ENCODE measurements at places on chromosomes 12 and 14. TPM values are rescaled to one million over a fixed set of nuclear protein-coding genes. Genes with fewer than 3 reads are reported as not detected.

The TSHR gene
- not detected for total RNA-seq

The PXN gene
- 13.6 TPM for total RNA-seq

The CCNK gene
- total RNA-seq = 16.5 TPM

The CARMIL3 gene
- total RNA-seq = 0.27 TPM

The SERPINA1 gene
- total RNA-seq = 3,266 TPM

The THTPA gene
- total RNA-seq = 7.4 TPM

The DPPA3 gene
- total RNA-seq = not detected

The TESPA1 gene
- not detected for total RNA-seq

The KRT6A gene
- total RNA-seq = not detected

The C12orf50 gene
- total RNA-seq = not detected

The OR9K2 gene
- not detected for total RNA-seq

The RACGAP1 gene
- total RNA-seq = 57.9 TPM

The RNF212B gene
- not detected for total RNA-seq

The SIX1 gene
- total RNA-seq = 6.5 TPM

The CD163L1 gene
- 6.8 TPM for total RNA-seq

GRCh38 chr12:104473374-104473983 is 16.7 kb downstream of the CHST11 start:
- no peaks in the 10 kb centered on the region for H3K27me3 ChIP-seq
- no peak for DNase-seq
- H3K4me3 ChIP-seq = no peak overlapping the region
- no peaks in the 10 kb centered on the region for H3K36me3 ChIP-seq
- no peaks in the 10 kb centered on the region for H3K4me1 ChIP-seq

DNA sequence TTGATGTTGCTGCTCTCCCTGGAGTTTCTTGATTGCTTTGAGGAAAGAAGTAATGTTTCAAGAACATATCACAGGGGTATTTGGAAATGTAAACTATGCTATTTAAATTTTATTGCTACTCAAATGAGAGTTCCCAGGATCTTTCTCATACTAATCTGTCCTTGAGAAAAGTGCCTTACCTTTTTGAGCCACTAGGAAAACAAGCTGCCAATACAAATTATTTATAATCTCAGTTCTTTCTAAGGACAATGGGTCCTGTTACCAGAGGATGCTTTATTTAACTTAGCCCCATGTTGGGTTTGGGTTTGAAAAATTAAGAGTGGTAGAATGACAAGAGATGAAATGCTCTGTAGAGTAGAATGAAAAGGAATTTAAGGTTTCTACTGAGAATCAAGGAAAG is 258.2 kb upstream of the PRKD1 start:
- H3K4me1 ChIP-seq = no peaks in the 10 kb centered on the region
- no peak overlapping the region for H3K4me3 ChIP-seq
- no peaks in the 10 kb centered on the region for H3K36me3 ChIP-seq
- H3K27ac ChIP-seq = no peak overlapping the region
- no peaks in the 10 kb centered on the region for H3K27me3 ChIP-seq

- H3K36me3 ChIP-seq = no peaks in the 10 kb centered on the region
- no peak for DNase-seq
- no peak overlapping the region for H3K27ac ChIP-seq
- no peak overlapping the region for H3K4me3 ChIP-seq
- H3K4me1 ChIP-seq = no peaks in the 10 kb centered on the region
- no peaks in the 10 kb centered on the region for H3K27me3 ChIP-seq
These were observed 14.4 kb upstream of the TUNAR start for GRCh38 chr14:95862243-95862642.

DNA sequence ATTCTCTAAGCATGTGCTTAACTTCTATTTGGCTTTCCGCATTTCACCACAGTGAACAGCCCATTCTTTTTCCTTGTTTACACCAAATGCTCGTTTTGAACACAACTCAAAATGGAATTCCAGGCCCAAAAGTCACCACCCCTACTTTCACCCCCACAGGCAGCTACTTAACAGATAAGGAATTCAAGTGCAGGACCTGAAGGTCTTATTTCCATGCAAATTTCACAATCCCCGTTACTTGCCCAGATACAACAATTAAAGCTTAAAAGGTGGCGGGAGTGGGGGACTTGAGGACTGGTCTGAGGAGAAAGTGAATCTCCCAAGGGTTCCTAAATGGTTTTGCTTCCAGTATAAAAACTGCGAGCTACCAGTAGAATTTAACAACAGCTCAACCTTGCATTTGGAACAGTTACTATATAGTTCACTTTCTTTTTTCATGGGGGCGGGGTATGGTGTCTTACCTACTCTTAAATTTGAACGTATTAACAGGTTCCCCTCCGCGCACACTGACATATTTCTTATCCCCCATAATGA is 3.7 kb downstream of the USP44 start:
- DNase-seq = no peak
- no peaks in the 10 kb centered on the region for H3K4me1 ChIP-seq
- H3K4me3 ChIP-seq = no peak overlapping the region
- H3K27ac ChIP-seq = no peak overlapping the region
- H3K36me3 ChIP-seq = no peaks in the 10 kb centered on the region

DNA sequence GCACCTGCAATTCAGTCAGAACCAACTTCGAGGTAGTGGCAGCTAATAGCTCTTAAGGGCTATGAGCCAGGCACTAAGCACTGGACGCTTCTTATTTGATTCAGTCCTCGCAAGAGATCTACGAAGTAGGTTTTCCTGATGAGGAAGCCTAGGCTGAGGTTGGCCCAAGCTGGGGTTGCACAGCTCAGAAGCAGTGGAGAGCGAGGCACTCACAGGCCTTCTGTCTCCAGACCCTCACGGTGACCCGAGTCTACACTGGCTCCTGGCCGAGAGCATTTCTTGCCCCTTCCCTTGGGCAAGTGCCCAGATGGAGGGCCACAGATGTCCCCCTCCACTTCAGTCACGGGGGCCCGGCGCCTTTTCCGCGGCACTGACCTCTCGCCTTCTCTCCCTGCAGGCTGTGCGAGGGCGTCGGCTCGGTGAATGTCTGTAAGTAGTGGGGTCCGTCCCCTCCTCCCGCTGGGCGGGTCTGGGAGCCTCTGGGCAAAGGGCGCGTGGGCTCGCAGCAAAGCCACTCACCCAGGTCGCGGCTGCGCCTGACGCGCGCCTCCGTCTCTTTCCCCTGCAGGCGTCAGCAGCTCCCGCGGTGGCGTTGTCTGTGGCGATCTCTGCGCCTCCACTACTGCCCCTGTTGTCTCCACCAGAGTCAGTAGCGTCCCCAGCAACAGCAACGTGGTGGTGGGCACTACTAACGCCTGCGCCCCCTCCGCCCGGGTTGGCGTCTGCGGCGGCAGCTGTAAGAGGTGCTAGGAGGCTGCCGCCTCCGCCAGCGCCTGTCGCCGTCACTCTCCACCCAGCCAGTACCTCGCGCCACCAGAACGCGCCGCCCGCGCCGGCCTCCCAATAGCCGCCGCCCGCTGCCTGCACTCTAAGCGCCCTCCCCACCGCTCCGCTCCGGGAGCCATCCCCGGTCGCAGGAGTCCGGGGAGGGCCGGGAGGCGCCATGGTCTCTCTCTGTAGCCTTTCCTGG is 13.1 kb downstream of the KRT83 start:
- H3K4me1 ChIP-seq = peaks cover 21% of the 10 kb centered on the region
- no peak overlapping the region for H3K27ac ChIP-seq
- no peaks in the 10 kb centered on the region for H3K36me3 ChIP-seq

- H3K36me3 ChIP-seq = no peaks in the 10 kb centered on the region
- no peak overlapping the region for H3K4me3 ChIP-seq
- no peak overlapping the region for H3K27ac ChIP-seq
- H3K4me1 ChIP-seq = no peaks in the 10 kb centered on the region
- no peaks in the 10 kb centered on the region for H3K27me3 ChIP-seq
- DNase-seq = no peak
These were observed 546.7 kb upstream of the SEL1L start for GRCh38 chr14:82080370-82080769.

DNA sequence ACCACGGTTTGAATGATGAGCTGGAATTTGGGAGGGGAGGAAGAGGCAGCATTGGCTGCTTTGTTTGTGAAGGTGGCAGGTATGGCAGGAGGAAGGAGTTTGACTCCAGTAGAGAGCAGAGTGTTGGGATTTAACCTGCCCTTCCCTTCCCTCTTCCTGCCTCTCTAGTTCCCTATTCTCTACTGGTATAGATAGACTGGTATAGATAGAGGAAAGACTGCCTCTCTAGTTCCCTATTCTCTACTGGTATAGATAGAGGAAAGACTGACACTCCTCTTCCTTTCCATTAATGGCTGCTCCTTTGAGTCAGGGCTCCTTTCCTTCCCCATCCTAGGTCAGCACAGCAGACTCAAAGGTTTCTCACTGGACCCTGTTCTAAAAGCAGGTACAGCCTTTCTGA is 8.4 kb upstream of the SYCP3 start:
- H3K27me3 ChIP-seq = no peaks in the 10 kb centered on the region
- H3K36me3 ChIP-seq = peaks cover 14% of the 10 kb centered on the region
- peaks cover 5% of the 10 kb centered on the region for H3K4me1 ChIP-seq
- no peak for DNase-seq
- no peak overlapping the region for H3K4me3 ChIP-seq

GRCh38 chr14:93368996-93369712 is 22.2 kb downstream of the COX8C start:
- H3K27me3 ChIP-seq = peaks cover 3% of the 10 kb centered on the region
- DNase-seq = no peak
- H3K36me3 ChIP-seq = no peaks in the 10 kb centered on the region

- no peaks in the 10 kb centered on the region for H3K36me3 ChIP-seq
- H3K27ac ChIP-seq = no peak overlapping the region
- no peak overlapping the region for H3K4me3 ChIP-seq
- no peaks in the 10 kb centered on the region for H3K27me3 ChIP-seq
- DNase-seq = no peak
These were observed 32.6 kb downstream of the ARMH4 start for GRCh38 chr14:58119381-58119780.

GRCh38 chr12:56411781-56412639 is 37.2 kb downstream of the TIMELESS start:
- peaks cover 13% of the 10 kb centered on the region for H3K4me1 ChIP-seq
- no peak overlapping the region for H3K4me3 ChIP-seq
- no peak for DNase-seq
- no peak overlapping the region for H3K27ac ChIP-seq
- peaks cover under 1% of the 10 kb centered on the region for H3K36me3 ChIP-seq

GRCh38 chr12:56129942-56130495 is 2.0 kb downstream of the ESYT1 start:
- H3K36me3 ChIP-seq = peaks cover 17% of the 10 kb centered on the region
- H3K27me3 ChIP-seq = no peaks in the 10 kb centered on the region
- peaks cover 43% of the 10 kb centered on the region for H3K4me1 ChIP-seq
- no peak overlapping the region for H3K4me3 ChIP-seq

GRCh38 chr12:105109465-105110212 is 2.1 kb downstream of the WASHC4 start:
- peaks cover 40% of the 10 kb centered on the region for H3K4me1 ChIP-seq
- peak overlapping the region; percentile 97 for H3K4me3 ChIP-seq
- DNase-seq = no peak
- H3K27ac ChIP-seq = no peak overlapping the region

- peaks cover 5% of the 10 kb centered on the region for H3K27me3 ChIP-seq
- no peak overlapping the region for H3K27ac ChIP-seq
- H3K4me3 ChIP-seq = no peak overlapping the region
- H3K36me3 ChIP-seq = no peaks in the 10 kb centered on the region
- DNase-seq = no peak
- no peaks in the 10 kb centered on the region for H3K4me1 ChIP-seq
These were observed 123.2 kb downstream of the GXYLT1 start for GRCh38 chr12:42021469-42021868.

GRCh38 chr12:116887897-116888296 is 6.7 kb upstream of the HRK start:
- peaks cover under 1% of the 10 kb centered on the region for H3K27me3 ChIP-seq
- no peak overlapping the region for H3K4me3 ChIP-seq
- no peak for DNase-seq
- H3K4me1 ChIP-seq = peaks cover 10% of the 10 kb centered on the region
- no peaks in the 10 kb centered on the region for H3K36me3 ChIP-seq

DNA sequence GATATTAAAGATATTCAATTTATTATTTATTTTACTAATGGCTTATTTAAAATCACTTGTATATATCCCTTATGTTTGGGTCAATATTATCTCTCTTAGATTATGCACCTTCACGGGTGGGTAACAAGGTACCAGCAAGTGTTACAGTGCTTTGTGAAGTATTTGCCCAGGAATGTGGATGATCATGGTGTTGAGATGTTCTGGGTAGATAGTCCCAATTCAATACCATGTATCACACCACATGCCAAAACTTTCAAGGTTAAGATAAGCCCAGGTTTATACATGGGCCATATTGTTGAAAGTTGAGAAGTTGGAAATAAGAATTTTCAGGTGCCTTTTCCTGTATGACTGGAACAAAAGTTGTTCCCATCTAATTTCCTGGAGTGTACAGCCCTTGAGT is 131.3 kb upstream of the RASSF8 start:
- H3K4me1 ChIP-seq = no peaks in the 10 kb centered on the region
- no peak for DNase-seq
- H3K27me3 ChIP-seq = 0 out of 3 replicates have a peak, but pooled peaks cover 3% of the 10 kb centered on the region
- no peaks in the 10 kb centered on the region for H3K36me3 ChIP-seq

DNA sequence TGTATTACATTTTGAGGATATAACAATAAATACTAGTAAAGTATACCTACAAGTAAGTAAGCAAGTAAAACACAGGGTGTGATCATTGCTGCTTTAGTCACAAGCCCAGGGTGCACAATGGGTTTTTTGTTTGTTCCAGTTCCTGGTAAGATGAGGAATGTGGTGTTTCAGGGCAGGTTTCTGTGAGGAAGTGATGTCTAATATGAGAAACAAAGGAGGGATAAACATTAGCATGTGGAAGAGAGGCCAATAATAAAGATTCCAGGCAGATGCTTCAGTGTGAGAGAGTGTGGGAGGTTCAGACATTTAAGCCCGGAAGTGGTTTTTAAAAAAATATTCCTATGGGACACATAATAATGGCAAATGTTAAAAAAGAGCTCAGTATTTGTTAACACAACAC is 808.1 kb upstream of the USP15 start:
- no peaks in the 10 kb centered on the region for H3K4me1 ChIP-seq
- H3K27ac ChIP-seq = no peak overlapping the region
- no peaks in the 10 kb centered on the region for H3K36me3 ChIP-seq
- DNase-seq = no peak

DNA sequence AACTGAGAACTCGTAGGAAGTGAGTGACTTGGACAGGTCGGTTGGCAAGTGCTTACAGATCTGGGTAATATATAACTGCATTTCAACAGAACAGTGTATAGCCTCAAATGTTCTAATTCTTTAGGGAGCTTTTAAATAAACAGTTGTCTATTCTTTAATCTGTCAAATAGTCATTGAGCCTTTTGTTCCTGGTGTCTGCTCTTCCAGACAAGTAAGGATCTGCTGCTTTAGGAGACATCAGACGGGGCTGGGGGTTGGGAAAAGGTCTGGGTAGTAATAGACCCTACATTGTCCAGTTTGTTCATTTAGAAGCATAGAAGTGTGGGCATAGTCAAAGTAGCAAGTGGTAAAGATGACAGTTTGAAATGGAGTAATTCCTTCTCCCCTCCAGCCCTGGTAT is 2.0 kb downstream of the PTPN11 start:
- no peaks in the 10 kb centered on the region for H3K27me3 ChIP-seq
- no peaks in the 10 kb centered on the region for H3K36me3 ChIP-seq
- H3K4me1 ChIP-seq = peaks cover 54% of the 10 kb centered on the region
- H3K4me3 ChIP-seq = no peak overlapping the region

- peak overlapping the region; percentile 78 for H3K27ac ChIP-seq
- no peaks in the 10 kb centered on the region for H3K27me3 ChIP-seq
- H3K36me3 ChIP-seq = no peaks in the 10 kb centered on the region
These were observed 141.6 kb upstream of the MAX start for GRCh38 chr14:65243766-65244442.

- H3K36me3 ChIP-seq = peaks cover 10% of the 10 kb centered on the region
- H3K27me3 ChIP-seq = no peaks in the 10 kb centered on the region
- no peak for DNase-seq
These were observed 41.8 kb upstream of the KCNK13 start for GRCh38 chr14:90019824-90020523.
